ENCODE measurements at places on chromosomes 2 and 18. TPM values are rescaled to one million over a fixed set of nuclear protein-coding genes. Genes with fewer than 3 reads are reported as not detected.

DHX57 gene
- 23.3 TPM for polyA plus RNA-seq

CD8B gene
- polyA plus RNA-seq: not detected

AP1S3 gene
- 2.3 TPM for polyA plus RNA-seq

NAT8 gene
- not detected for polyA plus RNA-seq

KCNG2 gene
- 0.57 TPM for polyA plus RNA-seq

ADI1 gene
- polyA plus RNA-seq: 66.3 TPM

TANC1 gene
- 28.0 TPM for polyA plus RNA-seq

DUSP11 gene
- polyA plus RNA-seq: 33.2 TPM

HOXD9 gene
- not detected for polyA plus RNA-seq

ASPRV1 gene
- 0.11 TPM for polyA plus RNA-seq

DARS1 gene
- 66.7 TPM for polyA plus RNA-seq

DNA sequence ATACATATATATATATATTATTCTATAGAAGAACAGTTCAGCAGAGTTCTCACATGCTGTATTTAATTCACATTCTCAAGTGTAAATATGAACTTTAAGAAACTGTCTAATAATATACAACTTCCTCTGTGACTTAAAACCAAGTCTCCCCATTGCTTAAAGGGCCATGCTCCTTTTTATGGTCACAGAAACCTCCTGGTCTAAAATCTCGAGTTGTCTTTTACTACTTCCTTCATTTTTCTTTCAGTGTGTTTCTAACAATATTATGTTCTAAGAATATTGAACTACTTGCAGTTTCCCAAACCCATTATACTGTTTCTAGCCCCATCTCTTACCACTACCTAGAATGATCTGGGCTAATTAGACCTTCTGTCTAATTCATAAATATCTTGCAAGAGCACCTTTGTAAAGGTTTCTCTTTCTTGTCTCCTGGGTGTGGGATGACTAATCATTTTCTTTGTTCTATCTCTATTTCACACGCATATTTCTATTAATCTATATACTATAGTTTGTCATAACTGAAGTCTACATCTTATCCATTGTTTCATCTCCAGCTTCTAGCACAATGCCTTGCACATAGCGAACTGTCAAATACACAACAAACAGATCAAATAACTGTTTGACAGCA is 48.8 kb downstream of the ERBB4 start:
- no peak for DNase-seq

GRCh38 chr18:69651243-69651642 is 250.6 kb downstream of the DOK6 start:
- DNase-seq: no peak

DNA sequence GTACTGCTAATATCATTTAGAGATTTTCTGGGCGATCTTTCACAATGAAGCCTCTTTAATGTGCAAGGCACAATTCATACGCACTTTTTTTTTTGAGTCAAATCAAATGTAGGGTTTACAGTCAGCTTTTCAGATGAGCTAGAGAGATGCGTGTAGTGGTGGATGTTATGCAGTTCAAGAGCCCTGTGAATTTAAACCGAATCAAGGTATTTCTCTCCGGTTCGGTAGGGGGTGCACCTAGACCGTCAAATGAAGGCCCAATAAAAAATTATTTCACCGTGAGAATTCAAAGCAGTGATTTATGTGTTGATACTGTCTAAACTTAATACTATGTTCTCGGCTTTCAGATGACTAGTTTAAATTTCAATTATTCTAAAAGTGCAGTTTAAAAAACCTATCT is 1.1 kb downstream of the PTH2R start:
- DNase-seq: no peak

DNA sequence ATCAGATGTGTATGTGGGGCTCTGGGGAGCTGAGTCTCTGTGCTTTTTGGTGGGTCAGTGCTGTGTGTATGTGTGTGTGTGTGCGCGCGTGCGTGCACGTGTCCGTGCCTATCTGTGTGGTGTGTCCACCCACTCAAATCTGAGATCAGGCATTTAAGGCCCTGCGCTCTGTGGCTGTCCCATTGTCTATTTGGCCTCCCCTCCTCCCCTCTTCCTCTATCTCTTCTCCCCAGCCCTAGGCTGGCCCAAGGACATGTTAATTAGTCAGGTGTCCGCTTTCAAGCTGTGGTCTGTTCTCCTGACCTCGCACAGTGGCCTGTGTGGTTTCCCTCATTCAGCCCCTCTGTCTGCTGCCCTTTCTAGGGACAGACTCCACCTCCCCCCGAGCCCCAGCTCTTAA is 136.4 kb downstream of the DYSF start:
- DNase-seq: no peak

- DNase-seq: no peak
These were observed 641.3 kb downstream of the DPP10 start for GRCh38 chr2:115083711-115084110.

DNA sequence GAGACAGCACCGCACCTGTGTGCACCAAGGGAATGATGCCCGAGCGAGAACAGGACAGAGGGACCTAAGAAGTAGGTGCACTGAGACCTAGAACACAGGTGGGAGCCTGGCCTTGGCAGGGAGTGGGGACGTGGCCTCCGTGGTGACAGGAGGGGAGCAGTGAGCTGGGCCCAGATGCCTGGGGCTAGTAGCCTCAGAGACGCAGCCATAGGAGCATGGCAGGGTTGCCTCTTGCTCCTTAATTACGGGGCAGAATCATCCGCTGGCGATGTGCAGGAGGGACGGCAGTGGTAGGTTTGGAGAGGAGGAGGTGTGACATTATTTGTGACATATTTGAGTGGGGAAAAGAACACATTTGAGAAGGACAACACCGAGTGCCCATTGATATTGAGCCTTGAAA is 57.0 kb upstream of the HPCAL1 start:
- DNase-seq: no peak

DNA sequence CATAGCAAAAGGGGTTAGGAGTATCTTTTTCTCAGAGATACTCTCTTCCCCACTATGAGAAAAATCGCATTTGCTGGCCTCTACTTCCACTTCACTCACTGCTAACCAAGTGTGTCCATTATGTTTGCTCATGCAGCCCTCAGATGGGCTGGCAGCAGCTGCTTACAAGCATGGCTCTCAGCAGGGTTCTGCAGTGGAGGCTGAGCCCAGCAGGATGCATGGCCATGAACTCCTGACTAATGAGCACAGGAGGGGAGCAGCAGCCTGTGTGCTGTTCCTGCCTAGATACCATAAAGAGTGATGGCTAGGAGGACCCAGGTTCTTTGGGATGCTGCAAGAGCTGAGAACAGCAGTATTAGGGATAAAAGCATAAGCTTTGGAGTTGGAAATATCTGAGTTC is 316.9 kb upstream of the THSD7B start:
- DNase-seq: no peak

DNA sequence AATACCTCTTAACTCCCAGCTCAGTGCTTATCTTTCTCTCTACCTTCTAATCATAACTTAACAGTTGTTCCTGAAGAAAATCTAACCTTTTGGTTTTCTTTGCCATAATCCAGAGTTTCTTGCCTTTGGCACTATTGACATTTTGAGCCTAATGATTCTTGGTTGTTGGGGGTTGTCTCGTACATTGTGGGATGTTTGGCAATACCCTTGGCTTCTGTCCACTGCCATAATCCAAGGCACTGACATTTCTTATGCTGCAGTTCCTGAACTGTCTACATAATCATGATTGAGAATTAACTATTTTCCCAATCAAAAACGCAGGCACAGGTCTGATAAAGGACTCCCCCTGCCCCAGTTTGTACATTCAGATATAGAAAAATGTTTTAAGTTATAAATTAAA is 203.2 kb upstream of the MEX3C start:
- no peak for DNase-seq

DNA sequence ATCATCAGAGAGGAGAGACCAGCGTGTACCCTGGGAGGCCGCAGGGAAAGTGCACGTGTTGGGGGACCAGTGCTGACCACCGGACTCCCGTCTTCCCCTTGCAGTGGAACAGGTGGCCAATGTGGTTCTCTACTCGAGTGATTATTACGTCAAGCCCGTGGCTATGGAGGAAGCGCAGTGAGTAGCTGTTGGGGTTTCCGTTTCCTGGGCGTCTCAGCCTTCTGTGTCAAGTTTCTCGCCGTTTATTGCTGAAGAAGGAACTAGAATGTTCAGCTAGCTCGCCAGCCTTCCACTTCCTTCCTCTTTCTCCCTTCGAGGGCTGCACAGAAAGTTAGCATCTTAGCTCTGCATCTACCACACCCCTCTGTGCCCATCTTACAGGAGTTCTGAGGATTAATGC is 22.8 kb upstream of the DGKD start:
- DNase-seq: no peak

DNA sequence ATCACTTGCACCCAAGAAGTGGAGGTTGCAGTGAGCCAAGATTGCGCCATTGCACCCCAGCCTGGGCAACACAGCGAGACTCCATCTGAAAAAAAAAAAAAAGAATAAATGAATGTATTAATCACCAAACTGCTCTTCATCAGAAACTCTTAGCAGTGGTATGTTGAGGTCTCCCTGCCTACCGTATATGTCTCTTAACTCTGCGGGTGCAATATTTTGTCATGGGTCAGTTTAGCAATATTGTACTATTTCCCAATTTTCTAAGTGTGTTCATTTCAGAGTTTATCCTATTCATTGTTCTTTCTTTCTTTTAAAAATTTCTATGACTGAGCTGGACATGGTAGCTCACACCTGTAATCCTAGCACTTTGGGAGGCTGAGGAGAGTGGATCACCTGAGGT is 37.9 kb upstream of the MAP4K3 start:
- DNase-seq: no peak

GRCh38 chr2:139296672-139297209 is 516.6 kb upstream of the NXPH2 start:
- no peak for DNase-seq

DNA sequence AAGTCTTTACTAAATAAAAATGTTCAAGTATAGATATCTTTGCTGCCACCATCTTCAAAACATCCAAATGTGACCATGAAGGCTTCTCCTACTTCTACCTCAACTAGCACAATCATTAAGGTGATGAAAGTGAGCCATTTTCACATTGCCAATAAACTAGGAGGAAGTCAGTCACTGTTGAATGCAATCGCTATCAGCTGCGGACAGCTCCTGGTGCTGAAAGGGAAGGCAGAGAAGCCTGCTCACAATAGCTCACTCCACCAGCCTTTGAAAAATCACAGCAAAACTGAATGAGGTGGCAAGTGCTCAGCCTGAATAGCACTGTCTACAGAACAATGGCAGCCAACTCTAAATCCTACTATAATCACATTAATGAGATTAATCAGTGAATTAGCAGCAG is 2.2 kb downstream of the MYT1L start:
- DNase-seq: no peak

DNA sequence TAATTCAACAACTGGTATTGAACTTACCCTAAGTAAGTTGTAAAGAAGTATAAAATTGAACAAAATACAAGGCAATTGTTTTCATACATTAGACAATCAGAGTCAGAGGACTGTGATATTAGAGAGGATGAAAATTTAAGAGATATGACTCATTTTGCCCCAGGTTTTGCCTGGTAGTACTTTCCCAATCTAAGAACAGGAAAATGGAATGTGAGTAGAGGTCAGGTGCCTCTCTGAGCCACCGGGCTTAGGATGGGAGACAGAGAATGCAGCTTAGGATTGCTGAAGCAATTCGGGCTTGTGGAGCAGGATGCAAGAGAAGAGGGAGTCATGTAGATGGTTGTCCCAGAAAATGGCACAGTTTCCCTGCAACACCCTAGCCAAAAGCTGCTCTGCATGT is 219.7 kb upstream of the CHST9 start:
- no peak for DNase-seq

GRCh38 chr2:173547499-173547898 is 192.8 kb downstream of the CDCA7 start:
- no peak for DNase-seq

DNA sequence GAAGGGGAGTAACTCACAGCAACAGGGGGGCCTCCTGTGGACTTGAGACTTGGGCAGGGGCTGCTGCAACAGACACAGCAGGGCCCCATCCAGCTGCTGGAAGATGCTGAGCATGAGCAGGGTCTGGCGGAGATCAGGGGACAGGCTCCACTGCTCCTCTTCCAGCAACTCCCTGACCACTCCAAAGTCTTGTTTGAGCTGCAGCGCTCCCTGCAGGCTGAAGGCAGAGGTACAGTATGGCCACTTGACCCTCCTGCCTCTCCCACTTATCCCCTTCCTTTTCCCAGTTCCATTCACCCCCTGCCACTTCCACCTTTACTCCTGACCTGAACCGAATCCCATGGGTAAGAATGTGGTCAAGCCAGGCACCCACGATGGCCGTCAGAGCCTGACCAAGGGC is 2.4 kb upstream of the MRPL53 start:
- DNase-seq: no peak

DNA sequence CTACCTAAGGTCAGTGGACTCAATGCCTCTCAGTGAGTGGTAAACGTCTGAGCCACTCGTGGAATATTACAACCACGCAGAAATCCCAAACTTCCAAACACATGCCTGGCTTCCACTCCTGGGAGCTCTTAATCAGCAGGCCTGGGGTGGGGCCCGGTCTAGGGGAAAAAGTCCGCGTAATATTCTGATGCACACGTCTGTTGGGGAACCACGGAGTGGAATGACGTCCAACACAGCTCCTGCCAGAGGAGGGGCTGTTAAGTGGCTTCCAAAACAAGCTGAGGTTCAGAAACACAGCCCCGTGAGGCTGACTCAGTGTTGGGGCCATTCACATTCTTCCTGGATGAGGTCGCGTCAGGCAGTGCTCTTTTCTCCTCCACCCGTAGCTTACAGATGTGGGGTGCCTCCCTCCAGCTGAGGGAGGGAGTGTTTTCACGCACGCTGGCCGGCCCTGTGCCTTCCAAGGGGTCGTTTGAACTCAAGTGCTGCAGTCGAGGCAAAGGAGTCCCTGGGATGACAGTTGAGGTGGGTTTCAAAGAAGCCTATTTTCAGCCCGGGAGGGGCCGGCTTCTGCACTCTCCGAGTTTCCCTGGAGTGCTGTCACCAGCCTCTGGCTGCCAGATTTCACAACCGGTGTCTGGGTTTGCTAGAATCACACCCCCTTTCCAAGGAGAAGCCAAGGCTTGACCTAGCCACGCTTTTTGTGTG is 73.1 kb downstream of the ACKR3 start:
- peak; percentile 37 for DNase-seq

- DNase-seq: no peak
These were observed 31.0 kb downstream of the CYBRD1 start for GRCh38 chr2:171553236-171553635.

DNA sequence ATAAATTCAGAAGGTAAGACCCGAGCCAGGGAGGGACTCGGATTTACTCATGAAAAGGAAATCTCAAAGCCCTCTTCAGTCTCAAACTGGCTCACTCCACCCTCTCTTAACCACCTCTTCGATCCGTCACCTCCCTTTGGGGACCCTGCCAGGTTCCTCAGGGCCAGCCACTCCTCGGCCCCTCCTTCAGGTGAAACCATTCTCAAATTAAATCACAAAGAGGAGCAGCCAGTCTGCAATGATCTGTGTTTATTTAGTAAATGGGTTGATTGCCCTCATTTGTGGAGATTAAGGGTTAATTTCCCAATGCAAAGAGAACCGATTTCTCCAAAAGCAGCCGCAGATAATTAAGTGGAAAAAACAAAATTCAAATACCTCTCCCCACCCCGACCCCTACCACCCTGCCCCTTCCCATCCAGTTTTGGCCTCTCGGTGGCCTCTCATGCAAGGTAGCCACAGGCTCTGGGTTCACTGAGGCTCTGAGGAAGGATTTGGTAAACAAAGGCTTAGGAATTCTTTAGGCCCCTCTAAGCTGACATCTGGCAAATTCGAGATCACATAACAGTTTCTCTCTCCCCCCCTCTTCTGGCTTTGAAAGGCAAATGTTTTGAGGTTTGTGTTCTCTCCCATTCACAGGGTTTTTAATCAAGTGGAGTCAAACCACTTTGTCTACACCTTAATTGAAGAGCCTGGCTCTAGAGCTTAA is 10.3 kb upstream of the FZD7 start:
- no peak for DNase-seq

- DNase-seq: no peak
These were observed 1379.1 kb upstream of the CDH2 start for GRCh38 chr18:29556070-29556469.
